Cerebellum (tissue), 4 donors: ENCODE measurements at places on chromosomes 2 and 18.

DNA sequence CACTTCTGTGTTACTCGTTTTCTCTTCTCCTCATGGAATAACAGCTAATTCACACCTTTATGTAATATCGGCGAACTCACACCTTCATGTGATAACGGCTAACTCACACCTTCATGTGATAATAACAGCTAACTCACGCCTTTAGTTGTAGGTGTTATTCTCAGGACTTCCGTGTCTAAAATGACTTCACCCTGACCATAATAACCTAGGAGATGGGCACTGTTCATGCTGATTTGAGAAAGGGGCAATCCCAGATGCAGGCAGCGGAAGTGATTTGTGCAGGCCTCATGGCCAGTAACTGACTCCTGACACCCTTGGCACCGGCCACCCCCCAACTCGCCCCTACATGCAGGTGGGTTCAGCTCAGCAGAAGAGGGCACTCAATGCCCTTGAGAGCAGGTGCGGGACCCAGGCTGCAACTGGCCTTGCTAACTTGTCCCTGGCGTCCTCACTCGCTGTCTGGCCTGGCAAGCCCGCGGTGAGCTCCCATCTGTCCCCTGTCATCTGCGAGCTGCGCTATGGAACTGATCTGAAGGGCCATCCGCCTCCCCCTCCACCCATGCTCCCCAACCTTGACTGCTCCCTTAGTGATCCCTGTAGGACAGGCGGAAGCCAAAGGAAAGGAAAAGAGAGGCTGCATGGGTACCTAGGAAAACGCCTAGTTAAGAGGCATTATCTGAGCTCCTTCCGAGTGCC is 42.6 kb upstream of the MTCL1 start:
- DNase-seq, result peak; percentile 77

GRCh38 chr2:37436323-37436722 is 91.9 kb downstream of the QPCT start:
- no peak for DNase-seq

- no peak for DNase-seq
Measured at GRCh38 chr2:238286987-238287736, 1.2 kb downstream of the PER2 start.

DNA sequence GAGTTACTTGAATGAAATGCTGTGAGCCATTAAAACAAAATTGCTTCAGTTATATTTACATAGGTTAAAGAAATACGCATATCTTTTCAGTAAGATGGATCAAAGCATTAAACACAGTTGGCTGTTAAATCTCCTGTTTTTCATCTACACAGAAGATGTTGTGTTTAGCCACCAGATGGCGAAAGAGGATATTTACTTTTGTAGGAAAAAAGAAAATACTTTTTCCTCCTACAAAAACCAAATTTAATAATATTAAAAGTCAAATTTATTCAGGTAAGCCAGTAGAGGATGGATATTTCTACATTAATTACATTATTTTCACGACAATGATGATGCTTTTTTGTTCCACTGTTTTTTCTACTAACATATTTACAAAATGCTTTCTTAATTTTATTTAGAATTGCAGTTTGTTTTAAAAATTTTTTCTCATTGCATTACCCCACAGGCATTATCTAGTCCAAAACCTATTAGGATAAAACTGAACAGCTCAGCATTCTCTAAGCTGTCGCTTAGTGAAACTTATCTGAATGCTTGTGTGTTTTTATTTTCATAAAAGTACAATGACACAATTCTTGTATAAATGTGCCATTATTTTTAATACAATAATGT is 173.7 kb downstream of the ASXL3 start:
- DNase-seq, result no peak

GRCh38 chr2:27901234-27901633 is 10.7 kb downstream of the BABAM2 start:
- no peak for DNase-seq

GRCh38 chr2:52717836-52718235 is 1049.8 kb upstream of the CHAC2 start:
- no peak for DNase-seq

DNA sequence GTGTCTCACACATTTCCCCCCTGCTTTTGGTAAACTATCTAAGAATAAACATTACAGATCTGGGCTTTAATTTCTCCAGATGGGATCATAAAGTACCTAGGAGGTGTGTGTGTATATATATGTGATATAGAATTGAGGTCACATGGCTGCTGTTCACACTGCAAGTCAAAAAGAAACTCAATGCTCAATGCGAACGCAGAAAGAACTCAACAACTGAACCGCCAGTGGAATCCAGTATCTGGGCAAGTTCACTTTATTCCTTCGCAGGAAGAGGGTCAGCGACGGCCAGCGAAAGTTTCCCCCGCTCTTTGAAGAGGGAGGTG is 17.7 kb downstream of the POU3F3 start:
- DNase-seq, result no peak

GRCh38 chr2:30584116-30584515 is 137.1 kb downstream of the LCLAT1 start:
- no peak for DNase-seq

DNA sequence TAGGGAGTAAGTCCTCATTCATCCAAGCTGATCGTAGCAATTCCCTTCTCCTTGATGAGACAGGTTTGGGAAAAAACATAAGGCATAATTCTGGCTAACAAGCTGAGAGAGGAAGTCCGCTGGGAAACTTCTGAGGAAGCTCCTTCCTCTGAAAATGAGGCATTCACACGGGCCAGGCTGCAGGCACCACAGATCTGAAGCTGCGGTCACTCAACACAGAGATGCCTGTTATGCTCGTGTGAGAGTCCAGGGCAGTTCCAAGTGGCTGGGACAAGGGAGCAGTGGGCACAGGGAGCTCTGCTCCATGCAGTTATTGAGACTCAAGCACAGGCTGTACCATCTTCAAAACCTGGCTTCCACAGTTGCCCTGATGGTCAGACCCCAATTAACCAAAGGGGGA is 200.9 kb upstream of the ID2 start:
- no peak for DNase-seq

GRCh38 chr2:175207741-175208438 is 26.4 kb upstream of the ATP5MC3 start:
- DNase-seq, result peak; percentile 78

GRCh38 chr2:16587601-16588000 is 78.0 kb downstream of the CYRIA start:
- DNase-seq, result no peak

DNA sequence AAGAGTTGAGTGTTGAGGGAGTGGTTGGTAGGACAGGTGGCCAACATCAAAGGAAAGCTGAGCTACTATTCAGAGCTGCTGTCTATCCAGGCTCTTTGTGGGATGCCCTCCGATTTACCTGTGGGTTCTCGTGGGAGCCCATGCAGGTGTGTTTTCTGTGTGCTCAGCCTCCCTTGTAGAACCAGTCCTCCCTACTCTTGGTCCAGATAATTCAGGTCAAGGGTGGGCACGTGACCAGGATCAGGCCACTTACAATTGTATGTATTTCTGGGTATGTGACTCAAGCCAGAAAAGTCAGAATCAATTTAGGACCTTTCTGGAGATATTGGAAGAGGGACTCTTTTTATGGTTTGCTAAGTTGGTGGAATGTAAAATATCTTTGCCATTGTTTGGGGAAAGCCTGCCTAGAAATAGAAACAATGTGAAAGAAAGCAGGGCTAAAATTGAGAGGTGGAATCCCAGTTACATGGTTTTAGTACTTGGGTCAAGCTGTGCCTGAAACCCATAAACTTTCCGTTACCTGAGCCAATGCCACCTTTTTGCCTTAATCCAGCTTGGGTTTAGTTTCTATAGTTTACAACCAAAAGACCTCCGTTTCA is 93.2 kb downstream of the PDCL3 start:
- no peak for DNase-seq

- DNase-seq, result peak; percentile 77
Measured at GRCh38 chr18:51028201-51028805, 1.7 kb upstream of the SMAD4 start.

GRCh38 chr2:182366628-182367027 is 60.2 kb downstream of the PDE1A start:
- no peak for DNase-seq

- peak; percentile 71 for DNase-seq
Measured at GRCh38 chr2:96832754-96833507, 10.9 kb downstream of the ANKRD23 start.

GRCh38 chr2:64644458-64645382 is 9.0 kb downstream of the SERTAD2 start:
- DNase-seq, result peak; percentile 30

DNA sequence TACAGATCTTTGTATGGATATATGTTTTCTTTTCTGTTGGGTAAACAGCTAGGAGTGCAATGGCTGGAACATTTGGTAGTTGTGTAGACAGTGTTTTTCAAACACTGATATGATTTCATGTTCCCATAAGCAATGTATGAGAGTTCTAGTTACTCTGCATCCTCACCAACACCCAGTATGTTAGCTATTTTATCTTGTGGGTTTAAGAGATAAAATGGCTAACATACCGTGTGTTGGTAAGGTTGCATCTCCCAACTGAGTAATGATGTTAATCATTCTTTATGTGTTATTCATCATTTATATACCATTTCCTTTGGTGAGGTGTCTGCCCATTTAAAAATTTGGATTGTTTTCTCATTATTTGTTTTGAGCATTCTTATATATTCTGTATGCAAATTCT is 65.7 kb downstream of the LYPD6B start:
- DNase-seq, result no peak

DNA sequence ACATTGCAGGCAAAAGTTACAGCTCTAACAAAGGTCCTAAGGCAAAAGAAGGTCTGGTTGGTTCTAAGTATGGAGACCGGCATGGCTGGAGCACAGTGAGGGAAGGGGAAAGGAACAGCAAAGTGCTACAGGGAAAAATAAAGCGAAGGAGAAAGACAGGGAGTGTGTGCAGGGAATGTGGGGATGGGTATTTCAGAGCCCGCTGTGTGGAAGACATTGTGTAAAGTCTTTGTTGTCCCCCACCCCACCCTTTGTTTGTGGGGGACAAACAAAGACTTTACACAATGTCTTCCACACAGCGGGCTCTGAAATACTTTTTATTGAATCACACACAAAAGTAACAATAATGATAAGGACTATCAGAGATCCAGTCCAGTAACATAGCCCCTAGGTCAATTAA is 28.9 kb upstream of the C2orf15 start:
- DNase-seq, result no peak

- DNase-seq, result no peak
Measured at GRCh38 chr2:149540138-149540537, 47.4 kb downstream of the MMADHC start.
